Cardiac muscle cell (in vitro differentiated cells and primary cell): ENCODE measurements at places on chromosomes 6 and 20. TPM values are rescaled to one million over a fixed set of nuclear protein-coding genes. Genes with fewer than 3 reads are reported as not detected.
A peak's percentile ranks its signal among the peaks of the same experiment; 100 is the strongest.

WFDC8 gene
- polyA plus RNA-seq: not detected in 2 replicates

DNA sequence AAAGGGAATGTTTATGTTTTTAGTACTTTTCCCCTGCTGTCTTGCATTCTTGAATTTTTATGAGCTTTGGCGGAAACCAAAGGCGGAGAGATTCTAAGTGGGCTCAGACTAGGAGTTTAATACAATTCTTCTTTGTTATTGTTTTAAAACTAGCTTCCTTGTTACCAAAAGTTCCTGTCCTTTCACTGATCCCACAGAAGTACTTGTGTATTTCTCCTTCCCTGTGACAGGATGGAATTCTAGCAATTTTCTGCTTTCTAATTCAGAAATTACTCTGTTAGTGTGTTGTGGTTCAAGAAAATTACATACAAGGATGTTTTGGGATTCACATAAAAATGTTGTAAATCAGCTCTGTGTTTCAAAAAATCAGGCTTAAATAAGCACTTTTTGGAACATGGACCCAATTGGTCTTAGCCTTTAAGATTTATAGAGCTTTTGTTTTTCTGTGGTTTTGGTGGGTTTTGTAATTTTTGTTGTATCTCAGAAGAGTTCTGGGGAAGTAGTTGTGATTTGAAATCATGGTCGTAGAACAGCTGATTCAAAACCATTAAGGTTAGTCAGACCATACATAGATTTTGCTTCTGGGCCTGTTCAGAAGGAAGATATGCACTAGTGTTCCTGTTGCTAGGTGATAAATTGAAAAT lies 17.6 kb upstream of the CTAGE9 start:
- H3K4me1 ChIP-seq: no peaks in the 10 kb centered on the region
- no peak overlapping the region for H3K27ac ChIP-seq
- no peak for DNase-seq

DNA sequence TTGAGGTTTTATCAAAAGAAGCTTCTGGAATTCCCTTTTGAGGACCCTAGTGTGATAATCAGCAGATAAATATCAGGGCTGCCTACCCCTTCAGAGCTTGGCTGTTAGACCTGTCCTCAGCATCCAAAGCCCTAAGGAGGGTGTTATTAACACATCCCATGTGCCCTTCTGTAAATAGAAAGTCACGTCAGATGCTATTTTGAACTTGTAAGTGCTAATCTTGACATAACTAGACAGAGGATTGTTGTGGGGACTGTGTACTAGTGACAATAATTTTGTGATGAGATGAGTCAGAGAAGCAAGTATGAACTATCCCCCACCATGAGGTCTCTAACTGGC lies 4.9 kb upstream of the LAMA4 start:
- H3K4me1 ChIP-seq: peaks cover 51% of the 10 kb centered on the region
- no peaks in the 10 kb centered on the region for H3K36me3 ChIP-seq
- no peaks in the 10 kb centered on the region for H3K27me3 ChIP-seq
- H3K4me3 ChIP-seq: no peak overlapping the region
- DNase-seq: peak; percentile 88
- peak overlapping the region; percentile 97 for H3K27ac ChIP-seq

GRCh38 chr20:24672181-24672880 lies 202.9 kb downstream of the SYNDIG1 start:
- H3K27ac ChIP-seq: no peak overlapping the region
- no peaks in the 10 kb centered on the region for H3K36me3 ChIP-seq
- H3K4me3 ChIP-seq: no peak overlapping the region
- no peaks in the 10 kb centered on the region for H3K4me1 ChIP-seq
- no peak for DNase-seq
- no peaks in the 10 kb centered on the region for H3K27me3 ChIP-seq

DNA sequence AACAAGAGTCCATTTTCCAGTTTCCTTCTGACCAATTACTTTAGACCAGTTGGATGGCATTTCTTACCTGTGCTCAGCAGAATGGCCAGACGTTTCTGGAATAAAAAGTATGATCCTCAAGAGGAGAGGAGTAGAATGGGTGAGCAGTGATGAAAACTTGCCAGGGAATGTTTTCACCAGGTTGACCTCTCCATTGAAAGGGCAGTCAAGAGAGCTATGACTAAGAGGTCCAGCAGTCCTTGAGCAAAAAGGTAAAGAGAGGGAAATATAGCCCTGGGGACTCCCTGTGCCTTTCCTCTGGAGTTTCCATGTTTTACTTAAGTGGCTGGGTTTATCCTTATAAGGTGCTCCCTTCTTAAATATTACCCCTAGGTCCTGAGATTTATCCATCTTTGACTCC lies 210.9 kb downstream of the TBX18 start:
- H3K4me3 ChIP-seq: no peak overlapping the region
- no peaks in the 10 kb centered on the region for H3K36me3 ChIP-seq
- H3K27me3 ChIP-seq: no peaks in the 10 kb centered on the region

DNA sequence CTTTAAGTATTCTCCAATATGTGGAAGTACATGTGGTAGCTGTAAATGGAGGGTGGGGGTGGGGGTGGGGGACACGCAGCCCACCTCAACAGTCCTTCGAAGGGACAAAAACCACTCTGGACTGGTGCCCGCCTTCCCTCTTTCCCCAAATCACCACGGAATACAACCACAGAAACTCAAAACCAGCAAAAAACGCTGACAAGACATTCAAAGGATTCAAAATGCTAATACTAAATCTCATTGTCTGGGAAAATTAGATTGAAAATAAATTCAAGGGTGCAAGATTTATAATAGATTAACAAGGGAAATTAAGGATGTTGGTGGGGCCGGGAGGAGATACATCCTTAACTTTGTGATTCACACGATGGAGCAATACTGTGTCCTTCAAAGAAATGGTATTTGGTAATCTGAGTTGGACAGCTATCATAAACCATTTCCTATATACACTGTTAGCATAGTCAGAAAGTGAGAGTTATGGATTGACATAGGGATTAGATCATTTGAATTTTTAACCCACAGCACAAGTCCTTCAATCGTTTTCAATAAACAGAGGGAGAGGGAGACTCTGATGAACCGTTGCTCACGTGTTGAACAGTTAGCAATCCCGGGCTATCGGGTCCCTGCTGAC lies 766 bp upstream of the TBC1D22B start:
- no peaks in the 10 kb centered on the region for H3K27me3 ChIP-seq
- peak; percentile 38 for DNase-seq
- peaks cover 5% of the 10 kb centered on the region for H3K4me1 ChIP-seq
- H3K4me3 ChIP-seq: no peak overlapping the region
- H3K27ac ChIP-seq: no peak overlapping the region

DNA sequence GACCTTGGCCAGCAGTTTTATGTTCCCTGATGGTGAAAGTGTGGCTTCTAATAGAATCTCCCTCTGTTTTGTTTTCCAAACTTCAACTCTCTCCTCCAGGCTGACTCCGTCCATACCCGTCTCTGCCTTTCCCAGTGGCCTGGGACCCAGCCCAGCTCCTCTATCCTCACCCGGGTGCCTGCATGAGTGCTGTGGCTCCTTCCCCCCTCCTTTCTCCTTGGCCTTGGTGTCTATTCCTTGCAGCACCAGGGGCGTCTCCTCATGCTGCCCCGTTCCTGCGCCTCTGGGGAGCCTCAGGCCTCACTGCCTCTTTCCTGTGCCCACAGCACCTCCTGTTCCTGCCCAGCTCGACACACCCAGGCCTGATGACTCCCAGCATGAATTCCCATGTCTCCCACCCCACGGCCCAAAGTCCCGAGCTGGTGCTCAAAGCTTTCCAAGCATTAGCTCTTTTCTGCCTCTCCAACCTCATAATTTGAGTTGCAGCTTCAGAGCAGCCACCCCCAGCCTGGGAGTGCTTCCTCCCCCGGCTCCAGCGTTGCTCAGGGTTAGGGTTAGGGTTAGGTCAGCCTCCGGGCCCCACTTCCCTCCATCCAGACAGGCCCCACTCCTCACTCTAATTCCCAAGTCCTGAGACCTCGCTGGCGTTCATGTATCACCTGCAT lies 56.3 kb upstream of the AFDN start:
- H3K27me3 ChIP-seq: no peaks in the 10 kb centered on the region
- no peak for DNase-seq
- H3K4me1 ChIP-seq: peaks cover 4% of the 10 kb centered on the region
- no peak overlapping the region for H3K4me3 ChIP-seq

- H3K4me1 ChIP-seq: no peaks in the 10 kb centered on the region
- no peak for DNase-seq
- no peak overlapping the region for H3K27ac ChIP-seq
Measured at GRCh38 chr6:134379076-134379475, 61.2 kb upstream of the SGK1 start.

DNA sequence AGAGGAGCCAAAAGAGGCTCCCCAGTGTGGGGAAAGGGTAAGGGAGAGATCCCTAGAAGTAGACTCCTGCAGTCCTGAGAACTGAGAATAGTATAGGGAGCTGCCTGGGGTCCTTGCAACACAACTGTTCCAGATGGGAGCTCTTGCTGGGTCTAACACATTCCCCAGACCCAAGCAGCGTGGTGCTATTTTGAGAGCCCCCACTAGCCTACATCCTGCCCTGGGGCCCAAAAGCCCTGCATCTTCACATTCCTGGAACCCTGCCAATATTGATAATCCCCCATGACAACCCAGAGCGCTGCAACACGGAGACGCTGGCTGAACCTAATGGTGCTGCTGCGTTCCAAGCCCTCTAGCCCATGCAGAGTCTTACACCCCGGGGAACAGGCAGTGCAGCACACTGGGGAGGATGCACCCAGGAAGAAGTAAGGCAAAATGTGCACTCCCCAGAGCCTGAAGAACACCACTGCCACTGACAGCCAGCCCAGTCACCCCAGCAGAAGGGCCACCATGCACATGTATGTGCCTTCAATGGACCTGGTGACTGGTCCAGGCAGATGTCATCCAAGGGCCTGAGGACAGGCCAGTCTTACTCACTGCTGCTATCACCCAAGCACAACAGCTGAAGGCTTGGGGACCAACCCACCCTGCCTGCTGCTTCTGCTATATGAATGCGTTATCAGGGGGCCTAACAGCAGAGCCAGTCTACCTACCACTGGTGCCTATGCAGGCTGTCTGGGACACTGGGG lies 7.0 kb upstream of the RNF217 start:
- H3K27ac ChIP-seq: peak overlapping the region; percentile 87
- no peaks in the 10 kb centered on the region for H3K27me3 ChIP-seq
- H3K4me1 ChIP-seq: peaks cover 13% of the 10 kb centered on the region
- peak; percentile 66 for DNase-seq
- no peaks in the 10 kb centered on the region for H3K36me3 ChIP-seq

ENPP1 gene
- 0.84 and 1.2 TPM in 2 replicates for polyA plus RNA-seq

CPXM1 gene
- polyA plus RNA-seq: 98.5 and 181 TPM in 2 replicates

FOXA2 gene
- not detected in 2 replicates for polyA plus RNA-seq

DNA sequence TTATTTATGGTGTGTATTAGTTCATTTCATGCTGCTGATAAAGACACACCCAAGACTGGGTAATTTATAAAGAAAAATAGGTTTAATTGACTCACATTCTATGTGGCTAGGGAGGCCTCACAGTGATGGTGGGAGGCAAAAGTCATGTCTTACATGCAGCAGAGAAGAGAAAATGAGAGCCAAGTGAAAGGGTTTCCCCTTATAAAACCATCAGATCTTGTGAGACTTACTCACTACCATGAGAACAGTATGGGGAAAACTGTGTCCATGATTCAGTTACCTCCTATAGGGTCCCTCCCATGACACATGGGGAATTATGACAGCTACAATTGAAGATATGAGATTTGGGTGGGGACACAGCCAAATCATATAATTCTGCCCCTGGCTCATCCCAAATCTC lies 150.0 kb upstream of the AHI1 start:
- no peak overlapping the region for H3K4me3 ChIP-seq
- no peak overlapping the region for H3K27ac ChIP-seq
- DNase-seq: no peak
- H3K27me3 ChIP-seq: no peaks in the 10 kb centered on the region

AVP gene
- not detected in 2 replicates for polyA plus RNA-seq

ACSS1 gene
- polyA plus RNA-seq: not detected in 2 replicates

DNA sequence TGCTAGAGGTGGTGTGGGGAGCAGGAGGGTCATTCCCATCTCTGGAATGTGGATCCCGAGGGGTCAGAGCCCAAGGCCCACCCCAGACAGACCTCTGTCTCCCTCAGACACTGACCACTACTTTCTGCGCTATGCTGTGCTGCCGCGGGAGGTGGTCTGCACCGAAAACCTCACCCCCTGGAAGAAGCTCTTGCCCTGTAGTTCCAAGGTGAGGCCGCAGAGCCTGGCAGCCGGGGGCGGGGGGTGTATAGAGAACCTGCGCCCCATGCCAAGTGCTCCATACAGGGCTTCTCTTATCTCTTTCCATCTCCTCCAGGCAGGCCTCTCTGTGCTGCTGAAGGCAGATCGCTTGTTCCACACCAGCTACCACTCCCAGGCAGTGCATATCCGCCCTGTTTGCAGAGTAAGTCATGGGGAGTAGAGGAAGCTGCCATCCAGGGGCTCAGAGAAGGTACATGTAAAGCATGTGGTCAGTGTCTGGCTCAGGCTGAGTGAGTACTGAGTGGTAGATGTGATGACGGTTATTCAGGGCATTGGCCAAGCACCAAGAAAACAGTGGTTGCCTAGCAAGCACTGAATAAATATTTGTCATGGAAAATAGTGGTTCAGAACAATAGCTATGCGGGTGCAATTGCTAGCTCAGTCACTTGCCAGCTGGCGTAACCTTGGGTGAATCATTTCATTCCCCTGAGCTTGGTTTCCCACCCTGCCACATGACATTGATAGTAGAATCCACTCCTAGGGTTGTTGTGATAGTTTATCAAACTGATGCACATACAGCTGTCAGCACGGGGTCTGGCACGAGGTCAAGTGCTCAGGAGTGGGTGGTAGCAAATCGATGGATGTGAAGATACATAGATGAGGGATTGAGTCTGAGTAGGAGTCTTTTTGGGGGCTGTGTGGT lies 3.5 kb downstream of the PIGT start:
- DNase-seq: peak; percentile 94
- H3K27me3 ChIP-seq: no peaks in the 10 kb centered on the region
- no peak overlapping the region for H3K27ac ChIP-seq
- peaks cover 25% of the 10 kb centered on the region for H3K36me3 ChIP-seq

FAM162B gene
- polyA plus RNA-seq: 0.56 and 0.61 TPM in 2 replicates

DNA sequence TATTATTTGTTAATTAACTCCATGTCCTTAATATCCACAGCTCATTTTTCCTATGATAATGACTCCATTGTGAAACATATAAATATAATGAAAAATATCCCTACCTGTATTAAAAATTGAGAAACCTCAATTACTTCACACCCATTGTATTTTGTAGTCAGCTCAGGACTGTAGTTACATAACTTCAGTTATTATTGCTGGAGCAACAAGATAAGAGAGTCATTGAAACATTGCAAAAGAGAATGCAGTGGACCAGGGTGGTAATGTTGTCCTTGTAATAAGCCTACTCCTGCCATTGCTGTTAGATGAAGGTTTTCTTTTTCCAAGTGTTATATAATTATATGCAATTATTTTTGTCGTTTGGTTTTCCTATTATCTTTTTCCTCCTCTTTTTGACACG lies 184.4 kb downstream of the PRL start:
- H3K4me3 ChIP-seq: no peak overlapping the region
- H3K4me1 ChIP-seq: no peaks in the 10 kb centered on the region
- no peak overlapping the region for H3K27ac ChIP-seq
- no peaks in the 10 kb centered on the region for H3K36me3 ChIP-seq
- no peaks in the 10 kb centered on the region for H3K27me3 ChIP-seq
- peak; percentile 80 for DNase-seq
